ENCODE measurements at places on chromosomes 1 and 21. TPM values are rescaled to one million over a fixed set of nuclear protein-coding genes. Genes with fewer than 3 reads are reported as not detected.
A peak's percentile ranks its signal among the peaks of the same experiment; 100 is the strongest.

Gene TMEM82
- 18.0 TPM for total RNA-seq

Gene GBP3
- 4.3 TPM for total RNA-seq

DNA sequence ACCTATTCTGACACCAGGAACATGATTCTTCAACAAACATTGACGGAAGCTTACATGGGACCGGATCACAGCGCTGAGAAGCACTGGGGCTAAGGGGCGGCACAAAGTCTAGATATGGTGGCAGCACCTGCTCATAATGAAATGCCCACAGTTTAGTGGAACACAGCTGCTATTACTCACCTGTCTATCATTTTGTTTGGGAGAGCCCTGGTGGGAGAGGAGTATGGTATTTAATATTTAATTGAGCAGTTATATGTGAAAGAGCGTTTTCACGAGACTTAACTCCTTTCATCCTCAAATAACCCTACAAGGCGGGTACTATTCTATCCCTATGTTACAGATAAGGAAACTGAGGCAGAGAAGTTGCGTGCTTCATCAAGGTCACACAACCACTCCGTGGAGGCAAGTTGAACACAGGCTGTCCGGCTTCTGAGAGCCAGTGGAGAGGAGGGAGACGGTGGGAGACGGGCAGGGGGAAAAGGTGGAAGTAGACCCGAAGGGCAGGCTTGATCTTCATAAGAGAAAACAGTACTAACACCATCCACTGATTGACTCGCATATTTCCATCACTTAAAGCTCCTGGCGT is 790 bp upstream of the TSNAX start:
- H3K4me1 ChIP-seq = peaks cover 16% of the 10 kb centered on the region
- peak overlapping the region; percentile 85 for H3K4me3 ChIP-seq
- H3K27ac ChIP-seq = peak overlapping the region; percentile 95

GRCh38 chr1:218496561-218496960 is 151.4 kb downstream of the TGFB2 start:
- no peaks in the 10 kb centered on the region for H3K36me3 ChIP-seq
- H3K4me1 ChIP-seq = no peaks in the 10 kb centered on the region
- H3K4me3 ChIP-seq = no peak overlapping the region
- no peaks in the 10 kb centered on the region for H3K27me3 ChIP-seq
- H3K27ac ChIP-seq = no peak overlapping the region

DNA sequence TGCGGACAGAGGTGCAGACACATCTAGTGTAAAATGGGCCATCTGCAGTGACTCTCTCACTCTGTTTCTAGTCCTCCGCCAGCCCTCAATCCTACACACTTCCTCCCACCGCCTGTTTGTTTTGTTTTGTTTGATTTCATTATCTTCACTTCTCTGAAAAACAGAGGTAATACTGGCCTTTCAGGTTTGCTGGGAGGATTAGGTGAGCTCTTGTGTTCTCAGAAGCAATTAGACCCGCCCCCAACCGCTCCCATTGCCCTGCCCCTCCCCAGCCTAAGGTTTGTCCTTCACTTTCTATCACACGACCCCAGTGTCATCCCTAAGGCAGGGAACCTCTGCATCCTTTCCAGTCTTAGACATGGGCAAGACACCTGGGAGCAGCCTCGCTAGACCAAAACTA is 43.2 kb upstream of the TACSTD2 start:
- H3K27me3 ChIP-seq = no peaks in the 10 kb centered on the region
- no peak overlapping the region for H3K4me3 ChIP-seq

- no peak overlapping the region for H3K27ac ChIP-seq
- no peaks in the 10 kb centered on the region for H3K27me3 ChIP-seq
- H3K36me3 ChIP-seq = no peaks in the 10 kb centered on the region
Observed at GRCh38 chr1:19405761-19406487, 79.4 kb downstream of the CAPZB start.

- H3K27ac ChIP-seq = no peak overlapping the region
- H3K36me3 ChIP-seq = no peaks in the 10 kb centered on the region
- no peaks in the 10 kb centered on the region for H3K4me1 ChIP-seq
- DNase-seq = no peak
- no peak overlapping the region for H3K4me3 ChIP-seq
Observed at GRCh38 chr1:187891993-187892682, 1063.4 kb downstream of the PLA2G4A start.

Gene LCE3D
- total RNA-seq = not detected

- DNase-seq = no peak
- H3K36me3 ChIP-seq = no peaks in the 10 kb centered on the region
- H3K27me3 ChIP-seq = no peaks in the 10 kb centered on the region
- no peak overlapping the region for H3K4me3 ChIP-seq
- no peak overlapping the region for H3K27ac ChIP-seq
Observed at GRCh38 chr1:22767852-22768251, 57.2 kb downstream of the EPHB2 start.

Gene CD101
- 1.9 TPM for total RNA-seq

DNA sequence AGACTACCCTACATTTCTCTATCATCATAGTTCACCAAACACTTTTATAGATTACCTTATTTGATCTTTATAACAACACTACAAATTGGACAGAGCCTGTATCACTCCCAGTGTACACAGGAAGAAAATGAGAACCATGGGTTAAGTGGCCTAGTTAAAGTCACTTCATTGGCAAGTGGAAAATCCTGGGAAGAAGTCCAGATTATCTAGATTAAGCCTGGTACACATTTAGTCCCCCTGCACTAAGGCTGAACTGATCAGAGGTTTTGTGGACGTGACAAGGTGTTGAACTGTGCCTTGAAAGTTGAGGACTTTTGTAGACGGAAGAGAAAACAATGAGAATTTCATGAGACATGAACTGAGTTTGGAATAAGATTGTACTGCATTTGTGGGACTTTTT is 7.5 kb upstream of the USH2A start:
- H3K36me3 ChIP-seq = no peaks in the 10 kb centered on the region
- H3K27ac ChIP-seq = no peak overlapping the region
- no peak overlapping the region for H3K4me3 ChIP-seq
- no peaks in the 10 kb centered on the region for H3K4me1 ChIP-seq
- DNase-seq = no peak
- H3K27me3 ChIP-seq = no peaks in the 10 kb centered on the region

- no peak overlapping the region for H3K27ac ChIP-seq
- H3K36me3 ChIP-seq = no peaks in the 10 kb centered on the region
- DNase-seq = no peak
- H3K4me3 ChIP-seq = no peak overlapping the region
- H3K4me1 ChIP-seq = no peaks in the 10 kb centered on the region
Observed at GRCh38 chr1:213020016-213020415, 4.3 kb upstream of the ANGEL2 start.

Gene C1orf185
- not detected for total RNA-seq

DNA sequence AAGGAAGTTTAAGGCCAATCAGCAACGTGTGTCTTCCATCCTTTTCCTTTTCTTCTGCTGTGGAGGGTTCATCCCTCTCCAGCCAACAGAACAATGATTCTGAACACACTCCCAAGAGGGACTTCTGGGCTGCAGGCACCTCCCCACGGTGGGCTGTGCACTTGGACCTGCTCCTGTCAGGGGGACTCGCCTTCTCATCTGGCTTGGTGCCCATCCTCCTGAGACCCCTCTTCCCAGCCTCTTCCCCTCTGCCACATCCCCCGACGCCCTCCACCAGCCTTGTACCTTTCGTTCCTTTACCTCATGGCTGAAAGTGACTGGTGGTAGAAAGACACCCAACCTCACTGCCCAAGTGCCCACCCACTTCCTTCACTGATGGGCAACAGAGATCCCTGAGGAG is 26.0 kb upstream of the SLAMF9 start:
- H3K4me3 ChIP-seq = no peak overlapping the region
- H3K27me3 ChIP-seq = no peaks in the 10 kb centered on the region
- DNase-seq = no peak

- no peaks in the 10 kb centered on the region for H3K27me3 ChIP-seq
- H3K4me1 ChIP-seq = no peaks in the 10 kb centered on the region
- no peak for DNase-seq
- peak overlapping the region; percentile 18 for H3K27ac ChIP-seq
- H3K36me3 ChIP-seq = no peaks in the 10 kb centered on the region
Observed at GRCh38 chr1:197691816-197692215, 83.5 kb downstream of the DENND1B start.

Gene PRDM15
- total RNA-seq = 4.0 TPM

- no peak overlapping the region for H3K4me3 ChIP-seq
- H3K36me3 ChIP-seq = no peaks in the 10 kb centered on the region
- no peak overlapping the region for H3K27ac ChIP-seq
Observed at GRCh38 chr1:214341459-214341858, 60.5 kb downstream of the SMYD2 start.

- no peak for DNase-seq
- no peak overlapping the region for H3K27ac ChIP-seq
- H3K4me3 ChIP-seq = no peak overlapping the region
- no peaks in the 10 kb centered on the region for H3K27me3 ChIP-seq
- H3K36me3 ChIP-seq = no peaks in the 10 kb centered on the region
Observed at GRCh38 chr1:228515200-228515834, 28.1 kb downstream of the RNF187 start.

Gene METTL13
- 8.9 TPM for total RNA-seq

GRCh38 chr1:201353186-201353940 is 24.1 kb downstream of the TNNT2 start:
- DNase-seq = peak; percentile 23
- H3K27ac ChIP-seq = no peak overlapping the region
- no peaks in the 10 kb centered on the region for H3K36me3 ChIP-seq
- no peak overlapping the region for H3K4me3 ChIP-seq

DNA sequence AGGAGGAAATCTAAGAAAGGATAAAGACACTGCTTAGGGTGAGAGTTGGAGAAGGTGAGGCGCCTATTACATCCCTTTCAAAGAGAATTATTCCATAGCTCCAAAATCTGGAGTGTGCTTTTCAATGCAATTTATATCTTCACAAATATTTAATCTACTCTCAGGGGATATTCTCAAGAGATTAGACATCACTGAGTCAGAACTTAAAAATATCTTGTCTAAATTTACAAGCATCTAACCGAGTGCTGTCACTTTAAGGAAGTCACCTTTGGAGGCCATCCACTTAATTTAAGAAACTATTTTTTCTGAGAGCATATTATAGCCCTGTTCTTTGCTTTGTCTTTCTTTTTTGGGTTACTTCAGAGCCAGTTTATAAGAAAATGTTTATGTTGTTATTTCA is 134.6 kb downstream of the TNFSF18 start:
- H3K4me3 ChIP-seq = no peak overlapping the region
- H3K27me3 ChIP-seq = no peaks in the 10 kb centered on the region
- H3K36me3 ChIP-seq = no peaks in the 10 kb centered on the region
- no peaks in the 10 kb centered on the region for H3K4me1 ChIP-seq

- no peaks in the 10 kb centered on the region for H3K4me1 ChIP-seq
- no peak overlapping the region for H3K27ac ChIP-seq
- H3K36me3 ChIP-seq = no peaks in the 10 kb centered on the region
- H3K4me3 ChIP-seq = no peak overlapping the region
- H3K27me3 ChIP-seq = no peaks in the 10 kb centered on the region
Observed at GRCh38 chr1:60160141-60160540, 86.6 kb upstream of the C1orf87 start.

DNA sequence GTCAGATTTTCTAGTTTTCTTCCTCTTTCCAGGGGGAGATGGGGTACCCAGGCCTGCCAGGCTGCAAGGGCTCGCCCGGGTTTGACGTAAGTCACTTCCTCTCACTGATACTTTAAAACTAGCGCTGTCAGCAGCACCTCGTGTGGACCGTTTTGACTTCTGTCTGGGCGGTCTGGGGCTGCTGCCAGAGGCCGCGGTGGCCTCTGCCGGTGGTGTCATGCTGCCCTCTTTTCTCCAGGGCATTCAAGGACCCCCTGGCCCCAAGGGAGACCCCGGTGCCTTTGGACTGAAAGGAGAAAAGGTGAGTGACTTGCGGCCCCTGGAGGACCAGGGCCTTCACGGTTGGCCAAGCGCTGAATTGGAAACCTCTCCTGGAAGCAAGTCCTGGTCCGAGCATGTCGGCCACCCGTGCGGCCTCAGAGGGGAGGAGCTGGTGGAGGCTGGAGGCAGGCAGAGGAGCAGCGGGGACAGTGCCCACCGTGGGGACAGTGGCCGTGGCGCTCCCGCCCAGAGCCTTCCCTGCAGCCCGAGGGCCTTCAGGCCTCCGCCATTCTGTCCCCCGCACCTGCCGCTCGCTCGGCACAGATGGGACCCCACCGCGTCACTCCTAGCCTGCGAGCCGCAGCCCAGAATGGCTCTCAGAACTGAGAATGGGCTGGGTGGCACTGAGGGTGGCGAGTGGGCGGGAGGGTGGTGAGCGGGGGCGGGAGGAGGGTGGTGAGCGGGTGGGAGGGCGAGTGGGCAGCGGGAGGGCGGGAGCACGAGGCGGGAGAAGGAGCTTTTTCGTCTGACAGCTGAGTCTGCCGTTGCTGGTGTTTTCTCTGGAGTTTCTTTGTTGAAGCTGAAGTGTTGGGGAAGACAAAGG is 9.4 kb downstream of the COL6A1 start:
- H3K4me1 ChIP-seq = no peaks in the 10 kb centered on the region
- H3K36me3 ChIP-seq = no peaks in the 10 kb centered on the region
- H3K27ac ChIP-seq = no peak overlapping the region
- DNase-seq = peak; percentile 51
- no peaks in the 10 kb centered on the region for H3K27me3 ChIP-seq

GRCh38 chr1:3745590-3746381 is 6.5 kb upstream of the CCDC27 start:
- H3K4me1 ChIP-seq = no peaks in the 10 kb centered on the region
- no peak overlapping the region for H3K27ac ChIP-seq
- no peak for DNase-seq
- peak overlapping the region; percentile 82 for H3K4me3 ChIP-seq

DNA sequence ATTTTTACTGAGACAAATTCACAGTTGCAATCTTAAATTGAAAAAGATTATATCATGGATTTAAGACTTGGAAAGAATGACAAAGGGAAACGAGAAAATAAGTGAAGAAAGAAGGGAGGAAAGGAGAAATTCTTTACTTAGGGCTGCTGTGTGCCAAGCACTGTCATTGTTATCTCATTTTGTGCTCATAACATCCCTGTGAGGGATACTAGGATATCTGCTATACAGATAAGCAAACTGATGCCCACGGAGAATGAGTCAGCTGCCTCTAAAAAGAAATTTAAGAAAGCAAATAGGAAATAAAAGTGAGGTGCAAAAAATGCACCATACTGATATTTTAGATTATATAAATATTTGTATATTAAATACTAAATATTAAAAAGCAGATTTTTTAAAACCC is 183.6 kb upstream of the NR5A2 start:
- no peak for DNase-seq
- H3K4me3 ChIP-seq = no peak overlapping the region
- no peaks in the 10 kb centered on the region for H3K36me3 ChIP-seq
- H3K27ac ChIP-seq = no peak overlapping the region

Gene RXRG
- 0.26 TPM for total RNA-seq

GRCh38 chr1:47231301-47232186 is 481 bp downstream of the TAL1 start:
- H3K27ac ChIP-seq = peak overlapping the region; percentile 50
- peaks cover 50% of the 10 kb centered on the region for H3K27me3 ChIP-seq
- DNase-seq = no peak

DNA sequence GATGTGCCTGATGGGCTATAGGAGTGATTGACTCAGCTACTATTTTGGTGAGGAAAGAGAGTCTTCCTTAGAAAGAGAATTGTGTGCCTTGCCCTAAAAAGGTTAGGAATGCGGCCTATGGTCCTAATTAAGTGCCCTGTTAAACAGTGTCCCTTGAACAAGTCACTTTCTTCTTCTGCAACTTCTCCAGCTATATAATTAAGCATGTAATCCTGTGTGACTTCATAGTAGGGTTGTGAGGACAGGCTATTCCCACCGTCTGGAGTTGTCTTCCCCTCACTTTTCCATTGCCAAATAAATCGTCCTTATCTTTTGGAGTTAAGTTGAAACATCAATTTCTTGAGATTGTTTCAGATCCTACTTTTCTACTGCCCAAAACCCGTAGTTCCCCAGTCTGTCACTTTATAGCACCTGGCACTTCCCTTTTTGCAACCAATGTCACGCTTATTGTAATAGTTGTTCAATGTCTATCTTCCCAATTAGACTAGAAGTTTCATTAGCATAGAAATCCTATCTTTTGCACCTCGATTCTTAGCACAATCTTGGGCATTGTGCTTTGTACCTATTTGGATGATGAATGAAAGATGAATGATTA is 27.6 kb upstream of the SLC16A1 start:
- no peak overlapping the region for H3K27ac ChIP-seq
- H3K4me1 ChIP-seq = no peaks in the 10 kb centered on the region
